ENCODE measurements at places on chromosomes 3 and 15.

DNA sequence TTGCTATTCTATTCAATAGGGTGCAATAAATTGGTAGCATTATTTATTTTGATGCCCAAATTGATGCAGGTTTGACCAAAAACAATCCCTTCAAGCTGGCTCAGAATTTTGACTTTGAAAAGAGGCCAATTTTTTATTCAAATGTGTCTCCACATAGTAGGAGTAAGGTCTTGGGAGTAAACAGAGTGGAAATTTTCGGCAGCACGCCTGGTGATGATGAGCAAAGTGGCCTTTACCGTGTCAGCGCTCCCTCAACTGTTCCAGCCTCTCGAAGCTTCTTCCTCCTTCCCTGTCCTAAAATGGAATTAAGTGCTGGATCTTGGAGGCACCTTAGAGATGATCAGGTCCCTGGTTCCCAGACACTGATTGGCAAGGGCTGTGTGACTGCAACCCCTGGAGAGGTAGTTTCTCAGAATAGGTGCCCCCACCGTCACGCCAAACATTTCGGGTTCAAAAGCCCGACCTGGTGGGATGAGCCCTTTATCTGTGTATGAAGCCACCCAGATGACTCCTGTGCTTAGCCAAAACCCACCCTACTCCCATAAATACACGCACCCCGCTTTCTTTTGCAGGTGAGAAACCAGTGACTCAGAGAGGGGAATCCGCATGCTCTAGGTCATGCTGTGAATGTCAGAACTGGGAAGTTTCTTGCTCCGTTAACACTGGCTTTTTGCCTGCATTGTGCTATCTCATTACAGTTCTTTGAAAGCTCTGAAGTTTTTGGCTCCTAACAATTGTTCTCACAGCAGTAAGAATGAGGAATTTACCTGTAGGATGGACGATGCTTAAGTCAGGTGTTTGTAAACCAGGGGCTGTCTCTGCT, 89.1 kb downstream of the CRYGS start:
- H3K36me3 ChIP-seq = no peaks in the 10 kb centered on the region
- H3K4me1 ChIP-seq = peaks cover 2% of the 10 kb centered on the region
- H3K27ac ChIP-seq = no peak overlapping the region
- DNase-seq = no peak

DNA sequence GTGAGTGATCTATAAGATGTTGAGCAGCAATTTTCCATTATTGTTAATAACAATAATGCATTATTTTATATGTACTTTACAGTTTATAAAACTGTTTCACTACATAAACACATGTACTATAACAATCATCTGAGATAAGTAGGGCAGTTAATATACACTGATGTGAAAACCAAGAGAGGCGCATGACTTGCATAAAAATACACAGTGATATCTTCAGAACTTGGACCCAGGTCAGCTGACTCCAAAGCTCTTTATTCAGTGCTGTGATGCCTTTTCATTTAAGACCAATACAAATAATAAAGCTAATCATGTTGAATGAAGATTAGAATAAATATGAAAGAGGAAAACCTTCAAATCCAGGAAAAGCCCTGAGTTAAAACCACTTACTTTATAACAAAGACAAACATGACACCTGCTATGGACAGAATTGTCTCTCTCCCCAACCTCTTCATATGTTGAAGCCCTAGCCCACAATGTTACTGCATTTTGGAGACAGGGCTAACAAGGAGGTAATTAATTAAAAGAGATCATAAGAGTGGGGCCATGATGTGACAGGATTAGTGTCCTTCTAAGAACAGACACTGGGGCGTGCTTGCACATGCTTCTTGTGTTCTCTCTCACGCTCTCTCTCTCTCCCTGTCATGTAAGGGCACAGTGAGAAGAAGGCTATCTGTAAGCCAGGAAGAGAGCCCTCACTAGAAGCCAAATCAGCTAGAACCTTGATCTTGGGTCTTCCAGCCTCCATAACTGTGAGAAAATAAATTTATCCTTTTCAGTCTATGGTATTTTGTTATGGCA, 55.8 kb upstream of the TSPAN3 start:
- no peaks in the 10 kb centered on the region for H3K27me3 ChIP-seq
- DNase-seq = no peak
- H3K27ac ChIP-seq = peak overlapping the region; percentile 18

DNA sequence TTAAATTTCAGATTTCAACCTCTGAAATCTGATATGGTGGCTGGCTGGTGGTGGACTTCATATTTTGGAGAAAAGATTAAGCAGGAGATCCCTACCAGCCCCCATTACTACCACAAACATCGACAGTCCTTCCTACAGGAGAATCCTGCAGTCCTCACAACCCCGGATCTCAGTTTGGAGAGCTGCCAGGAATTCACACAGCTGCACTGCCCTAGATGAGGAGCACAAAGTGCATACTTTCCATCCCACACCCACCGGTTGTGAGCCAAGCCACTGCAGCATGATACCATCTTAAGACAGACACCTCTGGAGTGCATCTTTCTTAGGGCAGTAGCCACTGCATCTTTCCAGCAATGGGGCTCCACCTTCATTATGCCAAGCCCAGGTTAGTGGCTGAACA, 185.5 kb upstream of the GPR149 start:
- no peaks in the 10 kb centered on the region for H3K4me1 ChIP-seq
- no peaks in the 10 kb centered on the region for H3K27me3 ChIP-seq
- DNase-seq = no peak
- no peak overlapping the region for H3K27ac ChIP-seq
- H3K4me3 ChIP-seq = no peak overlapping the region

DNA sequence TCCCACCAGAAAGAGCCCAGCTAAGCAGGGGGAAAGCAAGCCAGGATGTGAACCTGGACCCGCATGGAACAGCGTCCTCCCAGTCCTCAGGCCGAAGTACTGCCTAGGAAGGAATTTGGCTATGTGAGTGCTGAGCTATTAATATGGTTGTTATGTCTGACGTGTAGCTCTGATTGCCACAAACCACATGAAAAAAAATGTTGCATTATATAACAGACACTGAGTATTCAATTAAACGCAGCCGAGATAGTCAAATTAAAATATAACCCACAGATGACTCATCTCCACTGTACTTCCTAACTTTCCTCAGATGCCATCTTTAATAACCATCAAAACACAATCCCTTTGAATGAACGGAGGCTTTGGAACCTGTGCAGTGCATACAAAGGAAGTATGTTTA, 111.1 kb downstream of the GABRB3 start:
- H3K27ac ChIP-seq = no peak overlapping the region
- H3K4me3 ChIP-seq = no peak overlapping the region
- H3K36me3 ChIP-seq = no peaks in the 10 kb centered on the region
- H3K27me3 ChIP-seq = no peaks in the 10 kb centered on the region
- no peaks in the 10 kb centered on the region for H3K4me1 ChIP-seq

GRCh38 chr15:88800026-88800425, 3.2 kb upstream of the ACAN start:
- no peak overlapping the region for H3K4me3 ChIP-seq
- no peak for DNase-seq
- H3K27ac ChIP-seq = no peak overlapping the region
- no peaks in the 10 kb centered on the region for H3K36me3 ChIP-seq
- H3K27me3 ChIP-seq = peaks cover 24% of the 10 kb centered on the region
- H3K4me1 ChIP-seq = peaks cover 4% of the 10 kb centered on the region

DNA sequence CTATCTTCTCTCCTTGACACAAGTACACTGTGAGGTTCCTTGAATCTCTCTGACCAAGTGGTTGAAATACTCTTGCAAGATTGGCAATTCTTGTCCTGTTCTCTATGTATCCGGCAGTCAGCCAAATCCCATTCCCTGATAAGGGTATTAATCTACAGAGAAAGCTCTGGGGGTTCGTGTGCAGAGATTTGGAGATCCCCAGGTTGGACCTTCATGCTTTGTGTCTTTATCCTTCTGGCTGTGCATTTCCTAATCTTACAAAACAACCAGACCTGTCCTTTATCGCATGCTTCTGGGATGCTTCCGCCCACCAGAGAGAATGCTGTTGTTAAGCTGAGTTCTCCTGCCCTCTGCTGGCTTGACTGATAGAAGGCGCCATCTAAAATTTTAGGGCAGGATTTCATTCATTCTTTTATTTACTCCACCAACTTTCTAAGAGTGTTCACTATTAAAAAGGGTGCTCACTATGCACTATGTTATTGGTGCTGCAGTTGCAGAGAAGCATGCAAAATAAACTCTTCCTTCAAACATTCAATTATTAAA, 8.6 kb upstream of the SST start:
- H3K27me3 ChIP-seq = peaks cover 18% of the 10 kb centered on the region
- H3K27ac ChIP-seq = no peak overlapping the region
- peak; percentile 26 for DNase-seq
- H3K4me3 ChIP-seq = no peak overlapping the region
- no peaks in the 10 kb centered on the region for H3K36me3 ChIP-seq
- H3K4me1 ChIP-seq = peaks cover 2% of the 10 kb centered on the region

- no peak overlapping the region for H3K4me3 ChIP-seq
- H3K4me1 ChIP-seq = no peaks in the 10 kb centered on the region
- no peak overlapping the region for H3K27ac ChIP-seq
Measured at GRCh38 chr15:38701149-38701548, 136.5 kb upstream of the RASGRP1 start.

- no peaks in the 10 kb centered on the region for H3K36me3 ChIP-seq
- DNase-seq = no peak
- H3K27ac ChIP-seq = no peak overlapping the region
- no peaks in the 10 kb centered on the region for H3K27me3 ChIP-seq
- no peaks in the 10 kb centered on the region for H3K4me1 ChIP-seq
- no peak overlapping the region for H3K4me3 ChIP-seq
Measured at GRCh38 chr3:154176036-154176435, 54.8 kb downstream of the ARHGEF26 start.

DNA sequence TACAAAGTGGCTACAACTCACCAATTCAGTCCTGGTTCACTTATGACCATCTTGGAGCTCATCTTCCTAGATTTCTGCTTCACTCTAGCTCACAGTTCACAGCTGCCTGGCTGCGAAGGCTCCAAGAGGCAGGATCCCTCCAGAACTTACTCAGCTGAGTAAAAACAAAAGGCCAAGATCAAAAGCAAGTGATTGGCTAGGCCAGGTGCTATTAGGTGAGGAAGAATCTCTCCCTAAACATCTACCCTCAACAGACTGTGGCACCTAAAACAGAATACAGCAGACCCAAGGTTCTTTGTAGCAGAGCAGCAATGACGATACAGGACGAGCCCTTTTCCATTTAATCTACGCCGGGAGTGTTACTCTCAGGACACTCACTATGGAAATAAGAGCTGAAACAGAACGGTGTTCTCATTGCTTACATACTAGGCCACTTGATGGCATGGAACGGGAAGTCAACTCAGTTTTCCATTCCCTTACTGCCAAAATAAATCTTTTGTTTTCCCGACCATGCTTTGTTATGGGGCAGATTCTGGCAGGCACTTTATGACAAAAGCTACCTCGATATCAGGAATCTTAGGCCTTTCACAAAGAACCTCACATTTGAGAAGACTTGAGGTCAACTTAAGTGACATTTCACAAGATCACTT, 901 bp downstream of the ICE2 start:
- peaks cover 20% of the 10 kb centered on the region for H3K4me1 ChIP-seq
- H3K27me3 ChIP-seq = no peaks in the 10 kb centered on the region

GRCh38 chr15:91872356-91873137, 19.0 kb downstream of the SLCO3A1 start:
- no peak overlapping the region for H3K27ac ChIP-seq
- no peak overlapping the region for H3K4me3 ChIP-seq
- peaks cover 2% of the 10 kb centered on the region for H3K27me3 ChIP-seq
- H3K4me1 ChIP-seq = no peaks in the 10 kb centered on the region
- no peak for DNase-seq

GRCh38 chr3:133563186-133563591, 10.3 kb upstream of the CDV3 start:
- DNase-seq = no peak
- H3K27me3 ChIP-seq = no peaks in the 10 kb centered on the region
- H3K4me3 ChIP-seq = no peak overlapping the region

DNA sequence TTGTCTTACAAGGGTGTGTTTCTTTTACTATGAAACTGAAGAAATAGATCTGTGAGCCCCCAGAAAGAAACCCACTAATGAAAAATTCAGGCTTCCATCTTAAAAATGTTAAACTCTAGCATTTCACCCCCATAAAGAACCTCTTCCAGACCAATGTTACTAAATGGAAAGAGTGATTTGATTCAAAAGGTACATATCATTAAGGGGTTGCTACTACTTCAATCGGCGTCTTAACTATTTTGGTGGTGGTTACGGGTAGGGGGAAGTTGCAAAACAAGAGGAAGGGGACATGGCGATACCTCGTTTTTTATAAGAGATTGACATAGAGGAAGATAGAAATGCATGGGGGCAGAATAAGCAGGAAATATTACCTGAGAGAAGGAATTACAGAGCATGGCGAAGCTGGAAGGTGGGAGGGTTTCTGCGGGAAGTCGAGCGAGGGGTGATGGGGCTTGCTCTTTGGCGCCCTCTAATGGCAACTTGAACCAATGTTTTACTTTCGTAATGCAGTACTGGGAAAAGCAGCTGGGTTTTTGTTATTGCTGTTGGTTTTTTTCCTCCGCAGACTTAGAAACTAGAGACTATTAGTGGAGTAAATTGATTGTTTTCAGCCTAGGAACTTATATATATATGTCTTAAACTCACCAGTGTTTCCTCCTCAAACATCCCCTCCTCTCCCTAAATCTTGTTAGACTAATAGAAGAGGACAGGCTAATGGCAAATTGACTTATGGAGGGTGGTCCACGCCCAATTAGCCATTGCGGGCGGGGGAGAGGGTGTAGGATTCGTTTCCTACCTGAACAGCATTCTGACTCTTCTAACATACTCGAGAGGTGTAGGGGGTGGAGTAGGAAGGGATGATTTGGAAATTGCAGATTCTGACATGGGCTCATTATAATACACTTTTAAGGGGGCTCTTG, 11.3 kb upstream of the SOX2 start:
- H3K27ac ChIP-seq = no peak overlapping the region
- H3K4me1 ChIP-seq = peaks cover 15% of the 10 kb centered on the region
- peak; percentile 56 for DNase-seq
- peaks cover 40% of the 10 kb centered on the region for H3K27me3 ChIP-seq
- H3K4me3 ChIP-seq = peak overlapping the region; percentile 63

- no peaks in the 10 kb centered on the region for H3K4me1 ChIP-seq
- peaks cover 3% of the 10 kb centered on the region for H3K27me3 ChIP-seq
- no peak for DNase-seq
- H3K27ac ChIP-seq = no peak overlapping the region
Measured at GRCh38 chr3:98695796-98696195, 67.3 kb upstream of the ST3GAL6 start.

DNA sequence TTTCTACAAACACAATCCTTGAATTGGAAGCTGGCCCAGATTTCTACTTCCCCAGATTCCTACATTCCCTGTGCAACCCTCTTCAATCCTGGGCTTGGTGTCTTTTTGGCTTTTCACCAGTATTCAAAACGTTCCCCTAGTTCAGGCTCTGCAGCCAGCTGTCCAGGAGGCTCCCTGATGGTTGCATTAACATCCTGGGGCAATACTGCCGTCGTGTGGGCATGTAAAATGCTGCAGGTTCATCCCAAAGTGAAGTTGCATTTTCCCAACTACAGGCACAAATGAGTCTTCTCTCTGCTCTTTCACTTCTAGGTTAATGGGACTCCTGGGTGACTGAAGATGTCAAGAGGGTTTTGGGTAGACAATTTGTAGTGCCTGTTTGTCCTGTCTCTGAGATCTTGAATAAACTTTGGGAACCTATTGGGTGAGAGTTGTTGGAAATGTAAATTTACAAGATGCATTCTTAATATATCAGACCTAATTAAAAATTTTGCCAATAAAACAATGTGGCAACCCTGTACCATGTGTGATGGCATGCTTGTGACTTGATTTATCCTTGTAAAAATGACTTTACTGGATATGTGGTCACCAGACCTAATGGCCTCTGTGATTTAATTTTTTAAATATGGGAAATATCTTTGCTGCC, 28.6 kb downstream of the SOX14 start:
- no peak overlapping the region for H3K27ac ChIP-seq
- no peaks in the 10 kb centered on the region for H3K27me3 ChIP-seq
- H3K36me3 ChIP-seq = no peaks in the 10 kb centered on the region
- DNase-seq = no peak
- H3K4me3 ChIP-seq = no peak overlapping the region
